ENCODE measurements at places on chromosomes 16 and 17. TPM values are rescaled to one million over a fixed set of nuclear protein-coding genes. Genes with fewer than 3 reads are reported as not detected.

GRCh38 chr16:5433587-5433986, 336.0 kb upstream of the EEF2KMT start:
- H3K36me3 ChIP-seq = no peaks in the 10 kb centered on the region
- H3K27ac ChIP-seq = no peak overlapping the region
- DNase-seq = no peak
- no peaks in the 10 kb centered on the region for H3K27me3 ChIP-seq

DNA sequence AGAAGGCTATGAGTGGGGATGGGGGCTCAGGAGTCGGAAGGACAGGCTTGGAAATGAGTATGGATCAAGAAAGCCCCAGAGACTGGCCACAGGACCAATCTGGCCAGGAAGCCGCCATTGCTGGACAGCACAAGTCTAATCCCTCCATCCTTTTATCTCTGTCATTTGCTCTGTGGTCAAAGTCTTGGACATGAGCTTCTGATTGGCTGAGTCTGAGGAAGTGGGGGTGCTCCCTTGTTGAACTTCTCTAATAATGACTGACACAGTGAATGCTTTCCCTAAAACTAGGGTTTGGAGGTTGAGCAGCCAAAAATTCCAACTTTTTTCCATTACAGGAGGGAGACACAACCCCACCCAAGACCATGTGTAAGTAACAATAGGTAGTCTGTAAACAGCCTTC, 97.4 kb downstream of the MARF1 start:
- no peak overlapping the region for H3K27ac ChIP-seq
- no peak for DNase-seq

DNA sequence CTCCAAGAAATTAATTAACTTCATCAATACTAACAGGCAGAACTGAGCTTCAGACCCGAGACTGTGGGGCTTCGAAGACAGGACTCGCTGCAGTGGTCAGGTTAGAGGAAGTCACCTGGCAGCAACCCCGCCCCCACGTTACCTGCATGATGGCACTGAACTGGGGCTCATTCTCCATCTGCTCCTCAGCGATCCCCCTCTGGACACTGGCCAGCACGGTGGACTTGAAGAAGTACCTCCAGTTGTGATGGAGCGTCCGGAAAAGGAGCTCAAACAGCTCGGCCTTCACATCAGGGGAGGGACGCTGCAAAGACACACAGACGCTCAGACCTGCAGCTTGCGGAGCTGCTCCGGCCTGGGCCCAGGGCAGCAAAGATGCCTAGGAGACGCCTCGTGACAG, 40.9 kb upstream of the GSG1L start:
- no peak overlapping the region for H3K4me3 ChIP-seq
- DNase-seq = no peak
- H3K27ac ChIP-seq = no peak overlapping the region
- no peaks in the 10 kb centered on the region for H3K27me3 ChIP-seq

DNA sequence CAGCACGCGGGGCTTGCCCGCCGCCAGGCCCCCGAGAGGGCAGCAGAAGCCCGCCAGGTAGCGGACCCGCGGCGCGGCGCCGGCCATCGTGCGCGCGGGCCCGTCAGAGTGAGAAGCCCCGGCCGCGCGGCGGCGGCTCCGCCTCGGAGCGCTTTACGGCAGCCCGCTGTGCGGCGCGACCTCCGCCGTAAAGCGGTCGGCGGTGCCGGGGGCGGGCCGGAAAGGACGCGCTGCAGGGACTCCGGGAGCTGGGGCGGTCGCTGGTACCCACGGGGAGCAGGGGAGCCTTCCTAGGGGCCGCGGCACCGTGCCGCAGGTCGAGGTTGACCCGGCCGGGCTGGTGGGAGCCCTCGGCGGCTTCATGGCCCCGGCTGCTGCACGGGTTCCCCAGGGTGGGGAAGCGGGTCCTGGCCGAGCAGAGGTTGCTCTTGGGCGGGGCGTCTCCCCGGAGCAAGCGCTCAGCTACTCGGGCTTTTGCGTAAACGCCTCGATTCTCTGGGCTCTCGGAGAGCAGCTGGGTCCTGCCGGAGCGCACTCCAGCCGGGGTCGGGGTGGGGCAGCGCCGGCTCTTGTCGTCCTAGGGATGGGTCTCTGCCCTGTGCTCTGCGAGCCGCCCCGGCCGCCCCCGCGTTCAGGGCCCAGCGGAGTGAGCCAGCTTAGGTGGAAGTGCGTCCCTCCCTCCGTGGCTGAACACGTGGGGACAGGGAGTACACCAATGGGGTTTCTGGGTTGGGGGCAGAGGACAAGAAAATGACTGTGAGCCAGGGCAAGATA, at the start of gene FAAP100:
TSS of gene FAAP100 (minus strand) at position 110 of the 774 bp plus-strand sequence. CDS start at position 87, 23 bp downstream.
- H3K27me3 ChIP-seq = no peaks in the 10 kb centered on the region
- no peaks in the 10 kb centered on the region for H3K36me3 ChIP-seq
- peak within 1 kb of the TSS; percentile 94 for H3K4me3 ChIP-seq
- H3K4me1 ChIP-seq = peaks cover 10% of the 10 kb centered on the region
- peak within 1 kb of the TSS; percentile 60 for H3K27ac ChIP-seq
- peak; percentile 76 for DNase-seq

- DNase-seq = no peak
- H3K4me1 ChIP-seq = no peaks in the 10 kb centered on the region
- H3K27ac ChIP-seq = no peak overlapping the region
- H3K4me3 ChIP-seq = no peak overlapping the region
- no peaks in the 10 kb centered on the region for H3K27me3 ChIP-seq
Measured at GRCh38 chr16:66008136-66008535, 358.4 kb upstream of the CDH5 start.

CNTROB gene
- total RNA-seq = 26.8 TPM

DNA sequence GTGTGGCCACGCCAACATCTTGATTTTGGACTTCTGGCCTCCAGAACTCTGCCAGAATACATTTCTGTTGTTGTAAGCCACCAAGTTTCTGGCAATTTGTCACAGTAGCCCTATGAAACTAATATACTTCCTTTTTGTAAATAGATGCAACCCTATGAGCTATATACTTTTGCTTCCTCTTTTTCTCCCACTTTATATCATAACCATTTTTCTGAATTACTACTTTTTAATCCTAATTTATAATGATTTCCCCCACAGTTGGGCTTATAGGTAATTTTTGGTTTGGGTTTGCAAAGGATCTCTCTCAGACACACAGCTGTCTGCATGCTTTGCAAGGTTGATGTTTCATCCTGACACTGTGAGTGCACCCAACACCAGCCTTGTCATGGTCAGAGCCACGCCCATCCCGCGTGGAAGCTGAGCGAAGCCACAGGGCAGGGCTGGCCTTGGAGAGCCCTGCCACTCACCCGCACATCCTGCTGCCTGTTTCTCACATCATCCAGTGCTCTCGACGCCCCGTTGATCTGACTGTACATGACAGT, 5.8 kb downstream of the TRIM25 start:
- DNase-seq = no peak
- no peak overlapping the region for H3K4me3 ChIP-seq
- H3K4me1 ChIP-seq = peaks cover 8% of the 10 kb centered on the region
- no peaks in the 10 kb centered on the region for H3K36me3 ChIP-seq
- H3K27me3 ChIP-seq = no peaks in the 10 kb centered on the region
- no peak overlapping the region for H3K27ac ChIP-seq

NPIPA7 gene
- 5.9 TPM for total RNA-seq

DNA sequence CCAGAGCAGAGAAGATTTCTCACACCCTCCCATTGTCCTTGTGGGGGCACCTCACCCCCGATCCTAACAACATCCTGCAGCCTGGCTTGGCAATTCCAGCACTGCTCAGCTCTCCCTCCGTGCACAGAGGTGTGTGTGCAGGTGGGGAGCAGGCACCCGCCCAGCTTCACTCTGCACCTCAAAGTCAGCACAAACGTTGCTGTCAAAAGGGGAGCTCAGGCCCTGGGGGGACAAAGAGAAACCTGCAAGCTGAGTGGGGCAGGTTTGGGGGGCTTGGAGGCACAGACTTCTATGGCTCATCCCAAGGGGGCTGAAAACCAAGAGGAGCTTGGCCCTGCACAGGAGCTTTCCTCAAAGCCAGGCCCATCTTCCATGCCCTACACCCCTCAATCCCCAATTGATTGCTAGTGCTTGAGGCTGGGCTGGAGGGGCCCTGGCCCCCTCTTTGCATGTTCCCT, 231.9 kb upstream of the TNRC6C start:
- DNase-seq = no peak
- no peaks in the 10 kb centered on the region for H3K4me1 ChIP-seq
- no peak overlapping the region for H3K27ac ChIP-seq
- H3K36me3 ChIP-seq = no peaks in the 10 kb centered on the region
- no peak overlapping the region for H3K4me3 ChIP-seq

ZSCAN10 gene
- total RNA-seq = not detected

NUDT16L1 gene
- 28.3 TPM for total RNA-seq

PROCA1 gene
- total RNA-seq = 4.0 TPM

DNA sequence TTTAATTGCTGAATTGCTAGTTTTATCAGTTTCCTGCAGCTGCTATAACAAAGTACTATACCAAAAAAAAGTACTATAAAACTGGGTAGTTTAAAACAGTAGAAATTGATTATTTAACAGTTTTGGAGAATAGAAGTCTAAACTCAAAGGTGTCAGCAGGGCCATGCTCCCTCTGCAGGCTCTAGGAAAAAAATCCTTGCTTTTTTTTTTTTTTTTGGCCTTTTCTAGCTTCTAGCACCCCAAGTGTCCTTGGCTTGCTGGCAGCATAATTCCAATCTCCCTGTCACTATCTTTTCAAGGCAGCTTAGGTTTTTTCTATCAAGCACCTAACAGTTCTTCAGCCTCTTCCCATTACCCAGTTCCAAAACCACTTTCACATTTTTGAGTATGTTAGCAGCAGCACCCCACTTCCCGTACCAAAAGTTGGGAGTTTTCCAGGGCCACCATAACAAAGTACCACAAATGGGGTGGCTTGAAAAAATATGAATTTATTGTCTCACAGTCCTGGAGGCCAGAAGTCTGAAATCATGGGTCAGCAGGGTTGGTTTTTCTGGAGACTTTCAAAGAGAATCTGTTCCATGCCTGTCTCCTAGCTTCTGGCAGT, 37.4 kb downstream of the BPTF start:
- H3K36me3 ChIP-seq = no peaks in the 10 kb centered on the region
- no peak for DNase-seq
- no peak overlapping the region for H3K27ac ChIP-seq
- no peaks in the 10 kb centered on the region for H3K27me3 ChIP-seq
- peaks cover 5% of the 10 kb centered on the region for H3K4me1 ChIP-seq

GRCh38 chr17:80825471-80826345, 165.9 kb upstream of the CHMP6 start:
- H3K36me3 ChIP-seq = no peaks in the 10 kb centered on the region
- no peak for DNase-seq
- no peaks in the 10 kb centered on the region for H3K4me1 ChIP-seq
- H3K4me3 ChIP-seq = no peak overlapping the region
- no peaks in the 10 kb centered on the region for H3K27me3 ChIP-seq

DNA sequence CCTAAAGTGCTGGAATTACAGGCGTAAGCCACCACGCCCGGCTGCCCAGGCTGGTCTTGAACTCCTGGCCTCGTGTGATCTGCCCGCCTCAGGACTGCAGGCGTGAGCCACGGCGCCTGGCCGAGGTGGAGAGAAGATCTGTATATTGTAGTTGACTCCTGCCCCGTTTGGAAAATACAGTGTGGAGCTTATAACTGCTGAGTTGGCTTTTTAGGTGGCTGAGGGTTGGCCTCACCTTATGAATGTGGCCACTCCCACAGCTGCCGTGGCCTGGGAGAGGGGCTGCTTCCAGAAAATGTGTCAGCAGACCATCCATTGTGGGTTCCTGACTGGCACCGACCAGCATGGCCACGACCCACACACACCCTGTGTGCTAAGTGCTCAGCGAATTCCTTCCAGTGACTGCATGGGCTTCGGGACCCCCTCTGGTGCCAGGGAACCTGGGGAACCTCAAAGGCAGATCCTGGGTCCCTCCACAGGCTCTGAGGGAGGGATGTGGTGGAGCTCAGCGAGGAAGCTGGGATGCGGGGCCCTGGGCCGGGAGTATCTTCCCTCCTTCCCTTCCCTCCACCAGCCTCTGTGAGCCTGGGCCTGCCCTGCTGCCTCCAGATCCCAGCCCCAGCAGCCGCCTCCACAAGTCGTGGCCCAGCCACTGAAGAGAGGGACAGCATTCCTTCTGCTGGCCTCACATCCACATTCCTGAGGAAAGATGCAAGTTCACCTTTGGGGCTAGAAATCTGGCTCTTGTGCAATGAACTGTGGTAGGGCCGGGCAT, 10.9 kb upstream of the RAB11FIP3 start:
- no peaks in the 10 kb centered on the region for H3K4me1 ChIP-seq
- no peaks in the 10 kb centered on the region for H3K36me3 ChIP-seq
- DNase-seq = no peak
- no peak overlapping the region for H3K4me3 ChIP-seq
- no peak overlapping the region for H3K27ac ChIP-seq
- H3K27me3 ChIP-seq = no peaks in the 10 kb centered on the region

DNA sequence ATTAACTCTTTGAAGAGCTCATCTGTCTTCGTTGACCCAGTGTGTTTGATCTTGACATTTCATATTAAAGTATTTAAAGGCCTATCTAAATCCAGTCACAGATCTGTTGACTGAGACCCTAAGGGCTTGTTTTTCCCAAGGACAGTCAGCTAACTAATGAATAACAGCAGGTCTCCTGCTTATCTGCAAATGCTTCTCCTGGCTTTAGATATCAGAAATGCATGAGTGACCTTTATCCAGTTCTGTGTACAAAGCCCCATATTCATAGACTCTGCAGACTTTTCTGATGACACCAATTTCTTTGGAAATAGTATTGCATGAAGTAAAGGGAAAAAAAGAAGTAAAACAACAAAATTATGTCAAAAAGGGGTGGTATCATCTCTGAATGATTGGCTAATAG, 70.3 kb downstream of the YPEL2 start:
- no peak overlapping the region for H3K4me3 ChIP-seq
- H3K27me3 ChIP-seq = no peaks in the 10 kb centered on the region
- H3K27ac ChIP-seq = no peak overlapping the region
- H3K36me3 ChIP-seq = no peaks in the 10 kb centered on the region
- no peaks in the 10 kb centered on the region for H3K4me1 ChIP-seq

DNA sequence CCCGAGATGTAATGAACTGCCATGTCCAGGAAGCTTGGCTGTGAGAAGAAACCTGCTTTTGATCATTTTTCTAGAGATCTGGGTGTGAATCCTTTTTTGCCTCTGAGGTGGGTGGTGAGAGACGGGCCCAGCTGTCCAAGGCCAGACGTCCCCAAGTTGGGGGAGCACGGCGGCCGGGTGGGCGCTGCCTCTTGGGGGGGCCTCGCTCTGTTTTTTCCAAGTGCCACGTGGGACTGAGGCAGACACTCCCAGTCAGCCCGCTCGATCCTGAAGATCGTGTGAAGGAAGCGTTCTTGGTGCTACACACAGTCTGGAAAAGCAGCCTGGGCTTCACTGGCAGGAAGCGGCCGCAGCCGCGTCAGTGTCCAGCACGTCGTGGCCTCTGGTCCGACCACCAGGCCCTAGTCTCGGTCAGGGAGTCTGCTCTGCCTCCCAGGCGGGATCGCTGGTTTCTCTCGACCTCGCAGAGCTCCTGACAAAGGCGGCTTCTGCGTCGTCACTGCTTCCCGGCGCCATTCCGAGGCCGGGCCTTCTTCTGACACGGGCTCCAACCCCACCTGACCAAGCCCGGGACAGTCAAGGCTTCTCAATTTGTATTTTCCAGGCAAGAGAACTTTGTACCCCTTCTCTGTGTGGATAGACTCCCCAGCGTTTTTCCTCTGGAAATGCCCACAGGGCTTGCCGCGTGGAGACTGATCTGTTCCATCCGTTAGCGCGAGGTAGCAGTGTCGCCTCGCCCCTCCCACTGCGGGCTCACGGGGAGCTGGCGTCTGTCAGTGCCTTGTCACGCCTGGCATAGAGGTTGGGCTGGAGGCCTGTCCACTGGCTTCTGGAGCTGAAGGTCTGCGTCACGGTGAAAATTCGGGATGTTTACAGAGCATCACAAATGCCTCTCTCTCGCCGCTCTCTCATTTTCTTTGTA, 12.4 kb downstream of the PRSS27 start:
- no peak for DNase-seq
- no peaks in the 10 kb centered on the region for H3K27me3 ChIP-seq
- H3K36me3 ChIP-seq = no peaks in the 10 kb centered on the region
- H3K4me3 ChIP-seq = no peak overlapping the region
- no peaks in the 10 kb centered on the region for H3K4me1 ChIP-seq

Measured in ovary (tissue), 10 donors.